Right cardiac atrium (tissue), 5 donors: ENCODE measurements at places on chromosomes 7 and 10. TPM values are rescaled to one million over a fixed set of nuclear protein-coding genes. Genes with fewer than 3 reads are reported as not detected.
A peak's percentile ranks its signal among the peaks of the same experiment; 100 is the strongest.

The PRRT4 gene
- polyA plus RNA-seq: 1.1 TPM

The LEP gene
- 1.4 TPM for polyA plus RNA-seq

The CD36 gene
- polyA plus RNA-seq: 570 TPM

The PLAU gene
- 7.0 TPM for polyA plus RNA-seq

The PRSS1 gene
- 0.27 TPM for polyA plus RNA-seq

The ZNF37A gene
- 5.5 TPM for polyA plus RNA-seq

The ADGRA1 gene
- 0.02 TPM for polyA plus RNA-seq

The LSM8 gene
- 23.4 TPM for polyA plus RNA-seq

The GPR85 gene
- polyA plus RNA-seq: 4.4 TPM

The UNCX gene
- not detected for polyA plus RNA-seq

The RP9 gene
- polyA plus RNA-seq: 16.3 TPM

The COL26A1 gene
- polyA plus RNA-seq: 0.11 TPM

The EXOC4 gene
- 11.9 TPM for polyA plus RNA-seq

DNA sequence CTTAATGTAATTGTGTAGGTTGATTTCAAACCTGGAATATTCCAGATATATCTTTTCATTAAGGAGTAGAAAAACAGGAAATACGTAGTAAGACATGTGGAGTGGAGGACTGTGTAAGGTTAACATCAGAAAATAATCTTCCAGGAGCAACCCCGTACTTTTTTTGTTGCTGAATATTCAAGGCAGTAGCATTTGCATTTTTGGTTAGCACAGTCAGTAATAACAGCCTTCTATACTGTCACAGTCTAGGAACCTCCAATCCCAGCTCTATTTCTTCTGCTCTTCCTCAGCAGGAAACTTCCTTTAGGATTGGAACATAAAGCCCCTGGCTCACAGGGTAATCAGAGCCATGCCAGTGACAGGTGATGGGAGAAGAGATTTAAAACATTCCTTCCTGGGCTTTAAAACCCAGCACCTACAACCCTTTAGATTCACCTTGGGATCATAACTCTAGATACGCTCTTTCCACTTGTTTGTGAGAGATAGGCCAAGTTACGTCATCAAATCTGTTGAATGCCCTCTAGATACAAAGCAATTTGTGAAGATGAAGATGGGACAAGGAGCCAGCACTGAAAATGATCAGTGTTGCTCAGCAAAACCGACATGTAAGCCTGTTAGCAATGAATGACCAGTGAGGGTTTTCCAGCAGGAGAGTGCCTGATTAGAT lies 248.5 kb upstream of the NPY start:
- DNase-seq: no peak

- DNase-seq: no peak
Observed at GRCh38 chr7:151513133-151513532, 6.6 kb downstream of the RHEB start.

DNA sequence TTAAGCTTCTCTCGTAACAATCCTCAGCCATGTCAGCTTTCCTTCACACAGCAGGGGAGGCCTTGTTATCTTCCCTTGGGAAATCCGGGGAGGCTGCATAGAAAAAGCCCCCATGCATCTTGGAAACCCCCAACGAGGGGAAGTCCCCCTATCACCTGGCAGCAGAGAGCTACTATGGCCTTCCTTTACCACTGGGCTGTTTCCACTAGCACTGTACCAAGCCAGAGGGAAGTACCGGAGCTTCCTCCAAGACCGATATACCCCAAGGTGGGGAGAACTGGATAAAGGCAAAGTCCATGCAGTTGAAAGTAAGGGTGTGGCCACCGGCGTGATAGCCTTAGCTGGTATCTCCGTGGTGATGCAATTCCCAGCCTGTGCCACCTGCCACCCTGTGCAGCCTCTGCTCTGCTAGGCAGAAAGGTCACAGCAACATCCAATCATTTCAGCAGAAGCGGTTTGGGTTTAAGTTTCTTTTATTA lies 4.4 kb upstream of the CLIP2 start:
- no peak for DNase-seq

DNA sequence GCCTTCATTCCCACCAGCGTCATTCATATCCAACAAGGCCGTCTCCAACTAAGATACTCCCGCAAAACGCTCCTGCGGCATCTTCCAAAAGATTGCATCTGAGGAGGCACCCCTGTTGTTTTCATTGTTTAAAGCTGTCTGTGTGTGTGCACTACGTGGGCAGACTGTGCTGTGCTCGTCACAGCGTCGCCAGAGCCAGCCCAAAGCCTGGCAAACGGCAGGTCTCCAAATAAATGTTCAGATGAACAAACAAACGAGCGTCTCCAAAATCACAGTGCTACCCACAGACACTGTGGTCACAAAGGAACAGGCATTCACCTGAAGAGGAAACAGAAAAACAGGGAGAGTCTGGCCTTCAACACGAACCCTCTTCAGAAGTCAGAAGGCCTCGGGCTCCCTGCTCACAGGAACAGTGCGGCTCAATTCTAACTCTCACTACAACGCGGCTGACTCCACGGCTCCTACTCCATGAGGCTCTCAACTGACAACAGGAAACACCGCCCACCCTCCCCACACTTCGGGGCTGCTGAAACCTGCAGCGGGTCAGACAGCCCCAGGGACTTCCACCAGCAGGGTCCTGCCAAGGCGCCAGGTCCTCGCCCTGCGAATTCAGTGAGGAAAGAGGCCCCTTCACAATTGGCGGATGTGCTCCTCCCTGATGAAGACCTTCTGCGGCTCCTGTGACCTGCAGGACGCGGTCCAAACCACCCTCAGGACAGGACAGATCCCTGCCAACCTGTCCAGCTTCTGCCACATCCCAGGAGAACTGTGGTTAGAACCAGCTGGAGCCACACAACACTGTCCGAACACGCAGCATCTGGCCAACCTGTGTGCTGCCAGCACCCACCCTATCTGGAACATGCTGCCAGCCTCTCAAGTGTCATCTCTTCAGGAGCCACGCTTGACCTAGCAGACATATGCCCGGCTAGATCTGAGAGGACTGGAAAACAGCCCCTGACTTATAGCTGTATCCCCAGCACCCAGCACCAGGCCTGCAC lies 36.1 kb downstream of the MAD1L1 start:
- peak; percentile 49 for DNase-seq

DNA sequence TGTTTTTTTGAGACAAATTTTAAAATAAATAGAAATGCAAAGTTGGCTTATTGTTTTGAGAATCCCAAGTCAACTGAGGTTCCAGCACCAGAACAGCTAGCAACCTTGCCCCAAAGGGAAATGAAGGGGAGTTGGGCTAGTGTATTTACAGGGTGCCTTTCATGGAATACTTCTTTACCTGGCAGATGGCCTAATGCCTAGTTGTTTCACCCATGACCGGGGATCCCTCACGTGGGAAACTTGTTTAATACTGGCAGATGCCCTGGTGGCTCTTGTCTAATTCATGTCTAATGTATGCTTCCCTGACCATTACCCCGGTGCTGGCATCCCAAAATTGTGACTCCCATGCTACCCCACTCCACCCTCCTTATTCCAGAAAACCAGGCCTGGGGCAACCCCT lies 861.1 kb upstream of the ZWINT start:
- DNase-seq: no peak

DNA sequence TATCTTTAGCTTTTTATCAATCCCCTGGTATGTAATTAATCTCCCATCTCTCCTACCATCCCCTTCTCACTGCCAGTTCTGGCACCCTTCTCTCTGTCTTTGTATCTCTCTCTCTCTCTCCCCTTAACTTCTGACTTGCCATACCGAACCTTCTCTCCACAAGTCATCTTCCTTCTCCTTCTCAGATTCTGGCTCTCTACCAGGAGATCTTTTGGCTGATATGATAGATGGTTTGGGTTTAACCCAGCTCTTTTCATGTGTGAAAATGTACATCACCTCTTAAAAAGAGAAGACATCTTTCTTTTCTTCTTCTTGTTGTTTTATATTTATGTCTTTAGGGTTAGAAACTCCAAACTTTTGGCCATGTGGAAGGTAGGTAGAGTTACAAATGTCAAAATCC lies 196.7 kb downstream of the HGF start:
- no peak for DNase-seq

- DNase-seq: no peak
Observed at GRCh38 chr7:137245890-137246289, 97.6 kb downstream of the PTN start.

DNA sequence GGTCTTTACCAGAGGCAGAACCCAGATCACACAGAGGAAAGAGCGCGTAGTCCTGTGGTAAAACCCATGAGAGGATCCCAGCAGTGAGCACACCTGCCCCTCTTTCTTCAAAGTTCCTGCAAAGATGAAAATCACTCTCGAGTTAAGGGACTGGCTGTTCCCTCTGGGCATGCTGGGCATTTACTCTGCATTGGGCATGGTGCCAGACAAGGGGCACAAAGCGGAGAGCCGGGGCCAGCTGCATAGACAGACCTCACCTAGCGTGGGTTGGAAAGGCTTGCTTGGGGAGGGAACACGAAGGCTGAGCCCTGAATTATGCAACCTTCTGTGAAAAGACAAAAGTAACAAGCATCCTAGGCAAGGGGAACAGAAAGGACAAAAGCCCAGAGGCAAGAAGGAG lies 120.0 kb upstream of the TCERG1L start:
- no peak for DNase-seq

GRCh38 chr10:59880971-59881510 lies 25.3 kb downstream of the CCDC6 start:
- no peak for DNase-seq

DNA sequence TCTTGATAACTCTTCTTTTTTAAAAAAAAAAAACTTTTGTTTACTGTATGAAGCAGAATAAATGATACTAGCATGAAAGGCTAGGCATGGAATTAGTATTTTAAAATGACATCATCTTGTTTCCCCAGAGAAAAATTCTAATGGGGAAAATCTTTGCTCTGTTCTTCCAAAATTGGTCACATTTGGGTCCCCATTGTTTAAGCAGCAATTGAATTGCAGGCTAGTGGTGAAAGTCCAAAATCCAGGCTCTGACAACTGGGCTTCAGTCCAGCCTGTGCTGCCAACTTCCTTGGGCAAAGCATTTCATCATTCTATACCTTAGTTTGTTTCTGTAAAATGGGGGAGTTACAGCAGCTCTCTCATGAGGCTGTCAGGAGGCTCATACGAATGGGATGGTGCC lies 726.4 kb downstream of the KCNMA1 start:
- DNase-seq: no peak

GRCh38 chr7:137934941-137935883 lies 66.7 kb downstream of the CREB3L2 start:
- no peak for DNase-seq

DNA sequence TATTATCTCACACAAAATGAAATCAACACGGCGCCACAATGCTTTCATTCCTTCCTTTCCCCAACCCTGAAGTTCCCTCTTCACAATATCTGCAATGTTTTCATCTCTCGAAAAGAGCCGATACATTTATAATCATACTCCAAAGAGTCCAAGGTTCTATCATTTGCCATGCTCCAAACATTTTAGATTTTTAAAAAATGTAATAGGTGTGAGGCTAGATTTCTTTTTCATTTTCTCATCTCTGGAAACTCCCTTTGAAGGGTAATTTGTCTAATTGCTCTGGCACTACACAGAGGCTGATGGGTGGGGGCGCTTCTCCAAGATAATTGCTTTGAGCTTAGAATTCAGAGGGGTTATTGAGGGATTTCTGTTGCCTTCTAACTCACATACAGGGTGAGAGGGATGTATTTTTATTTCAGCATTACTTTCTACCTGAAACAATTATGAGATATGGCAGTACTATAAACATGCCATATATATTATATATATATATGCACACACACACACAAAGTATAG lies 4.9 kb downstream of the DLX5 start:
- DNase-seq: no peak

GRCh38 chr10:78181381-78182055 lies 147.9 kb downstream of the RPS24 start:
- no peak for DNase-seq

- no peak for DNase-seq
Observed at GRCh38 chr7:39838326-39838725, 111.7 kb upstream of the CDK13 start.

DNA sequence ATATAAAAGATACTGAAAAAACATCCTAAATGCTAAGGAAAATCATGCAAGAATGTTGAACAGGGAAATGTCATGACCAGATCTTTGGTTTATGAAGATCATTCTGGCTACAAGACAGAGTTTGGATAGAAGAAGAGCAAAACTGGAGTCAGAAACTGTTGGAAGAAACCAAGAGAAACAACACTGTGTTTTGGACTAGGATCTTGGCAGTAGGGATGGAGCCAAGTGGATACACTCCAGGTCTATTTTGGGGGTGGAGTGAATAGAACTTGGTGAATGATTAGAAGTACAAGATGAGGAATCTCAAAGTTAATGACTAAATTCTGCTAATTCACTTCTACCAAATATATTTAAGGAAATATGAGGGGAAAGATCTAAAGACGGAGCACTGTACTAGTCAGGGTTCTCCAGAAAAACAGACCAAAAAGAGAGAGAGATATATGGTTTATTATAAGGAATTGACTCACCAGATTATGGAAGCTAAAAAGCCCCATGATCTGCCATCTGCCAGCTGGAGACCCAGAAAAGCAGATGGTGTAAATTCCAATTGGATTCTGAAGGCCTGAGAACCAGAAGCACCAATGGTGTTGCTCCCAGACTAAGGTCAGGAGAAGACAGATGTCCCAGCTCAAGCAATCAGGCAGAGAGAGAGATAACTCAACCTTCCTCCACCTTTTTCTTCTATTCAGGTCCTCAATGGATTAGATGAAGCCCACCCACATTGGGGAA lies 254.9 kb downstream of the TRIL start:
- DNase-seq: no peak

DNA sequence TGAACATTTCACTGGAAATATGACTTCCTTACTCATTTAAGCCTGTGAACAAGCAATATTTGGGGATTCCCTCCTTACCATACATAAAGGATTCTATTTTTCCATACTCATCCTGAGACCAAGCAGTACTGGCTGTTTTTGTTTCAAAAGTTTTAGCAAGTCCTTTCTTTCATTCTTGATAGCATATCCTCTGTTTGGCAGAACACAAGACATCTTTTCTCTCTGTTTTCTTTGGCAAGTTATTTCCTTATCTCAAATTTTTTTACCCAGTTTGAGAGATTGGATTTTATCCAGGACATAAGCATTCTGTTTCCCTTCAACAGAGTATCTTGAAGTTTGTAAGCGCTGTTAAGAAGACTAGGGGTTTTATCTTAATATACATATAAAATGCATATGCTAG lies 3.0 kb upstream of the WASL start:
- DNase-seq: no peak

GRCh38 chr10:94361171-94361794 lies 1.5 kb downstream of the NOC3L start:
- peak; percentile 54 for DNase-seq

- DNase-seq: no peak
Observed at GRCh38 chr7:4837041-4837802, 24.6 kb downstream of the PAPOLB start.

- no peak for DNase-seq
Observed at GRCh38 chr10:14558025-14558424, 216.7 kb downstream of the FAM107B start.

DNA sequence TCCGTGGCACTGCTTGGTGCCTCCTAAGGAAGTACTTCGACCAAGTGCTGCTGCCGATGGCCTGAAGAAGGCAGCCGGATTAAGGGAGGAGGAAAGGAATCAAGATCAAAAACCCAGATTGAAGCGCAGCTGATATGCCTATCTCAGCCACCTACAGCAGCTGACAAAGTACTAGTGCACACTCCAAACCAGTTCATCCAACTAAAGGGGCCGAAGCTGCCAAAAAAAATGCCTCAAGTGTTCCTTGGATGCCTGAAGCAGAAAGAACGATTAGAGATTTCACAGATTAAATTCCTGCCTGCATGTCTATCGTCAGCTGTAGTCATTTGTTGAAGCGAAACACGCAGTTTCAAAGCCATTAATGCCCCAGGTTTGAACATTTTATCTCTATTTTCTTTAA lies 65.7 kb downstream of the TNRC18 start:
- no peak for DNase-seq

- DNase-seq: no peak
Observed at GRCh38 chr7:127822822-127823508, 171.0 kb downstream of the SND1 start.
